ENCODE measurements at places on chromosomes 12 and 14. TPM values are rescaled to one million over a fixed set of nuclear protein-coding genes. Genes with fewer than 3 reads are reported as not detected.

FSCB gene
- not detected for total RNA-seq

SDR9C7 gene
- total RNA-seq: not detected

MTERF2 gene
- total RNA-seq: 9.3 TPM

SNRPF gene
- total RNA-seq: 46.9 TPM

OASL gene
- 0.47 TPM for total RNA-seq

TMPRSS12 gene
- total RNA-seq: not detected

TAS2R14 gene
- total RNA-seq: 1.6 TPM

POTEM gene
- not detected for total RNA-seq

NAV3 gene
- 7.1 TPM for total RNA-seq

JPH4 gene
- not detected for total RNA-seq

SPX gene
- 203 TPM for total RNA-seq

CDC42BPB gene
- 91.1 TPM for total RNA-seq

RTL1 gene
- total RNA-seq: not detected

OVCH1 gene
- 1.9 TPM for total RNA-seq

EPS8 gene
- 85.3 TPM for total RNA-seq

GPRC5D gene
- not detected for total RNA-seq

MEG3 gene
- total RNA-seq: not detected

HIP1R gene
- total RNA-seq: 44.6 TPM

IAPP gene
- total RNA-seq: not detected

TAS2R8 gene
- not detected for total RNA-seq

RD3L gene
- total RNA-seq: not detected

GPX2 gene
- not detected for total RNA-seq

CHURC1 gene
- total RNA-seq: 72.5 TPM

CLEC4E gene
- not detected for total RNA-seq

PTPRO gene
- 0.74 TPM for total RNA-seq

OR4Q3 gene
- total RNA-seq: not detected

All from MCF 10A (cell line).